ENCODE measurements at places on chromosomes 5 and 9. TPM values are rescaled to one million over a fixed set of nuclear protein-coding genes. Genes with fewer than 3 reads are reported as not detected.

- DNase-seq = peak; percentile 31
Observed at GRCh38 chr5:142978726-142979125, 208.5 kb downstream of the ARHGAP26 start.

GRCh38 chr9:131668439-131669268, 71.2 kb downstream of the RAPGEF1 start:
- DNase-seq = peak; percentile 84

DNA sequence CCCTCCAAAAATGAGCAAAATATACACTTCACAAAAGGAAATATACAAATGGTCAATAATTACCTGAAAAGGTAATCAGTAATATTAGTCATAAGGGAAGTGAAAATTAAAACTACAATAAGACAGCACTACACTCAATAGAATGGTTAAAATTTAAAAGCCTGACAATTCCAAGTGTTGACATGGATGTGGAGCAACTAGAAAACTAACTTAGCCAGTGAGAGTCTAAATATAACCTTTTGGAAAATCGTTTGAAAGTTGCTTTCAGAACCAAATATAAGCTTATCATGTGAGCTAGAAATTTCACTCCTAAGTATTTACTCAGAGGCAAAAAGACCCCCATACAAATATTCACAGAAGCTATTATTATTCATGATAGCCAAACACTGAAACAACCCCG, 105.1 kb upstream of the MVB12B start:
- no peak for DNase-seq

DNA sequence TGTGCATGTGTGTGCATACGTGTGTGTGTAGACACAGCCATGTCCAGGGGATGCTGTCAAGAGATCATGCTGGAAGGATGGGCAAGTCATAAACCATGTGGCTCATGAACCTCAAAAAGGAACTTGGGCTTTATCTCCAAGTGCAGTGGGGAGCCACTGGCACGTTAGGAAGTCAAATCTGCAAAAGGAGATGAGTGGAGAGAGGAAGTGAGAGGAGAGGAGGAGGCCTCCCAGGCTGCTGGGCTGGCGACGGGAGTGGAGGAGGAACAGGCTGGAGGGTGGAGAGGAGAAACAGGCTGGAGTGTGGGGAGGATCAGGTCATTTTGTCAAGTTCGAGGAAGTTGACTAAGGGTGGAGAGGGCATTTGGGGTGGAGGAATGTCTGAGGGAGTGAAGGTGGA, 29.2 kb upstream of the TIFAB start:
- DNase-seq = no peak

PCDHB15 gene
- 0.28 TPM for total RNA-seq

NDUFAF2 gene
- 34.2 TPM for total RNA-seq

- peak; percentile 87 for DNase-seq
Observed at GRCh38 chr5:1521671-1522600, 1.8 kb downstream of the LPCAT1 start.

DNA sequence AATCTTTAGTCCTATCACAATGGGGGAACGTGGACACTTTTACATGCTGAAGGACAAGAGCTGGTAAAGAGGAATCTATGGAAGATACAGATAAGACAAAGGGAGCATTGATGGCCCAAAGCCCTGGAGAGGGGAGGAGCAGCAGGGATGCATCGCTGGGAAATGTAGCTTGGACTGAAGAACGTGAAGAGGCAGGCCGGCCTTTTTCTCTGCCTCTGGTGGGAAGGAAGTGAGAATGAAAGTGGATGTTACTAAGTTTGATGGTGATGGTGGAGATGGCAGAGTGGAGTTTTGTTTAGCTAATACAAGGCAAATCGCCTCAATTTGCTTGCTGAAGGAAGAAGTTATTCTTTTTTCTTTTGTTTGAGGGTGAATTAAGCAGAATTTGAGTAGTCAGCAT, 124.6 kb upstream of the TAF11L2 start:
- DNase-seq = no peak

GRCh38 chr9:33884856-33885701, 68.1 kb downstream of the UBE2R2 start:
- DNase-seq = peak; percentile 54

LRRC19 gene
- not detected for total RNA-seq

GDA gene
- total RNA-seq = not detected

- DNase-seq = peak; percentile 8
Observed at GRCh38 chr5:80268916-80269315, 13.1 kb upstream of the SERINC5 start.

DNA sequence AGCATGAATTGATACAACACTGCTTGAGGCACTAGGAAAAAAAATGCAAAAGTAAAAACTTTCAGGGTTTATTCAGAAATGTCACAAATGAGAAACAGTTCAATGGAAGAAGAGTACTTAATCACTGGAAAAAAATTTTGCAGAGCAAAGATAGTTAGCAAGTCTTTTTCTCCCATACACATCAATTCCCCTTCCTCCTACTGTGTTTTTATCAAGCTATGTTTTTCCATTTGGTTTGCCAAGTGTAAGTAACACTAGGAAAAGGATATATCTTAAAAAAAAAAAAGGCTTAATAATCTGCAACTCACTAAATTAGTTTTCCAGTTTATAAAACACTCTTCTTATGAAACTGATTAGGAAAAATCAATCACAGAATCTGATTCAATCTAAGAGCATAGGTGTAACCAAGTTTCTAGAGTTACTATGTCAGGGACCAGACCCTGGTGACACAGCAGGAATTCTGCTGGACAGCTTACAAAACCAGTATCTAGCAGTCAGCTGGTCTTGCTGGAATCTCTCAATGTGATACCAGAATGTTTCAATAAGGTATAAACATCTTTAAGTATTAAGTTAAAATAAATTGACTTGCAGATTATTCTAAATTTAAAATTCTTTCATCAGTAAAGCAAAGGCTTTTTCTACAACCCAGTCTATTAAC, 34.7 kb downstream of the RNF145 start:
- peak; percentile 56 for DNase-seq

DNA sequence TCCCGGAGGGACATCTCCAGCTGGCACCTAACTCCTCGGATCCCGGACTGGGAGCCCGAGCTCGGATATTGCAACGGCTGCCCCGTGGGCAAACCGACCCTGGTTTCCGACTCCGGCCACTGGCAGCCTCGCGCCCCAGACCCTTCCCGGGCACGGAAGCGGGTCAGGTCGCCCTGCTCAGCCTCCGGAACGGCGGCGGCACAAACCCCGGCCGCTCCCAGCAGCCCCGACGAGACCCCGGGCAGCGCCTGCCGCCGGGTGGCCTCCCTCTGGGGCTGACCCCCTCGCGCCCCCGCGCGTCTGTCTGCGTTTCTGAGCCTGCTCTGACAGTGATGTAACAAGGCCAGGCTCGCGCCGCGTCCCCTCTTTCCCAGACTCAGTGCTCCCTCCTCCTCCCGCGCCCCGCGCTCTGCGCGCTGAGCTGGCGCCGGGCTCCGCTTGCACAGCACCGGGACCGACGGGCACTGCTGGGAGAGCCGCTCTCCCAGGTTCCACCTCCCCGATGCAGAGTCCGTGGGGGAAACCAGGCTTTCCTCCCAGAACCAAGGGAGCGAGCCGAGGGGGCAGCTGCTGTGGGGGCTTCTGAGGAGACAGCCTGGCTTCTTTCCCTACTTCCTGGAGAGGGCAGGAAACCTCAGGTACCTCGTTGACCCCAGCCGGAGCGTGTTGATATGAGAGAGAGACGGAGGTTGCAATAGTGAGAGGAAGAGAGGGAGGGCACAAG, at the start of gene TMEM215:
Gene TMEM215, plus strand, starts transcription at position 373 of the 724 bp plus-strand sequence. CDS start 644 bp downstream, outside the sequence.
- DNase-seq = no peak

DHFR gene
- 29.4 TPM for total RNA-seq
